Subcutaneous adipose tissue (tissue), 4 donors: ENCODE measurements at places on chromosomes 11 and 22. TPM values are rescaled to one million over a fixed set of nuclear protein-coding genes. Genes with fewer than 3 reads are reported as not detected.

Gene SPI1
- 20.3 TPM for total RNA-seq

Gene AGBL2
- total RNA-seq, result 0.22 TPM

Gene OR52I2
- not detected for total RNA-seq

Gene RIC3
- total RNA-seq, result 6.4 TPM

Gene TST
- 141 TPM for total RNA-seq
